ENCODE measurements at places on chromosomes 12 and 14. TPM values are rescaled to one million over a fixed set of nuclear protein-coding genes. Genes with fewer than 3 reads are reported as not detected.

Gene CLEC4A
- 5.1 TPM for total RNA-seq

Gene RNF212B
- not detected for total RNA-seq

Gene KRT78
- total RNA-seq = not detected

Gene CCDC184
- 0.81 TPM for total RNA-seq

Gene KRT79
- total RNA-seq = not detected

Gene CAPZA3
- total RNA-seq = not detected

Gene C14orf119
- 18.4 TPM for total RNA-seq

Gene EGLN3
- 10.8 TPM for total RNA-seq

Gene MIP
- not detected for total RNA-seq

DNA sequence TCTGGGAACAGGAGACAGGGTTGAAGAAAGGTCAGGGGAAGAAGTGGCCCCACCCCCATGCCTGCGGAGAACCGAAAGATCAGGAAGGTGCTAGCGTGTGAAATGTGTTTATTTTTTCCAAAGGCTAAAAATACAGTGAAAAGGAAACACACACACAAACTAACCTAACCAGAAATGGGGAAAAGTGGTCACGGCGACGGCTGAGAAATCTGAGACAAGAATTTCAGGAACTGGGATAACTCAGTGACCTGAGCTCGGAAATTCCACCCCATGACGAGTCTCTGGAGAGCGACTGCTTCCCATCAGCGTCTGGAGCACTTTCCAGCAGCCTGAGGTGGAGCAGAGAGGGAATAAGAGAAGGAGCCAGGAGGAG is 16.6 kb upstream of the RND1 start:
- DNase-seq = no peak

DNA sequence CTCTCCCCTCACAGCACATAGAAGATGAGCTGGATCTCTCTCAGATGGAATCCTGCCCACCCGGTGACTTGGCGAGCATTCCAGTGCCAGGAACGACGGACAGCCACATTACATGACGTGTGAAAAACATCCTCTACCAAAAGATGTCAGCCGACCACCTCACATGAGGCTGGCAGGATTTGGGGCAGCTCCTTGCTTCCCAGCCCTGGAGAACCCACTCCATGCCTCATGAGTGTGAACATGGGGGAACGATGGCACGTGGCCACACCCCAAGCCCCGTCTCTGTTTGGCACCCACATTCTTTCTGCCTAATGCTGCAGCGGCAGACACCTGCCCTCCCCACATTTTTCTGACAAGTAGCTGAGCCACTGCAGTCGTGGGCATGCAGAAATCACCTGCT is 202.5 kb downstream of the CALM1 start:
- DNase-seq = no peak

- DNase-seq = no peak
These were observed 1.1 kb downstream of the NOC4L start for GRCh38 chr12:132145334-132145733.

DNA sequence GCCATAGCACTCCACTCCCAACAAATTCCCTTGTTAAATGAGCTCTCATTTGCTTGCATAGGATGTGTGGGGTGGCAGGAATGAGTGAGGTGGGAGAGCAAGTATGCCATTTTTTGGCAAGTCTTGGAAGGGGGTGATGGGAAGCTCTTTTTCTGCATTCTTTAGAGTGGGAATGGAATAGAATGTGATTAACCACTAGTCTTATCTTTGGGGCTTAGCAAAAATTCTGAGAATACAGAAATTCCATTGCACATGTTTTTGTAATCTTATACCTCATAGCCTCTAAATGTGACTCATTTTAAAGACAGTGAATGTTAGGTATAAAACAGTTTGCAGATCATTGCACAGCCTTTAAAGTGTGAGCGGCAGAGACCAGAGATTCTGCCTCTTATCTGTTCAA is 28.4 kb upstream of the NEDD1 start:
- no peak for DNase-seq

- no peak for DNase-seq
These were observed 30.5 kb downstream of the PLXNC1 start for GRCh38 chr12:94178882-94179281.

- no peak for DNase-seq
These were observed 147.6 kb downstream of the PAH start for GRCh38 chr12:102769323-102769916.

- DNase-seq = no peak
These were observed 56.2 kb upstream of the RESF1 start for GRCh38 chr12:31903025-31903424.

DNA sequence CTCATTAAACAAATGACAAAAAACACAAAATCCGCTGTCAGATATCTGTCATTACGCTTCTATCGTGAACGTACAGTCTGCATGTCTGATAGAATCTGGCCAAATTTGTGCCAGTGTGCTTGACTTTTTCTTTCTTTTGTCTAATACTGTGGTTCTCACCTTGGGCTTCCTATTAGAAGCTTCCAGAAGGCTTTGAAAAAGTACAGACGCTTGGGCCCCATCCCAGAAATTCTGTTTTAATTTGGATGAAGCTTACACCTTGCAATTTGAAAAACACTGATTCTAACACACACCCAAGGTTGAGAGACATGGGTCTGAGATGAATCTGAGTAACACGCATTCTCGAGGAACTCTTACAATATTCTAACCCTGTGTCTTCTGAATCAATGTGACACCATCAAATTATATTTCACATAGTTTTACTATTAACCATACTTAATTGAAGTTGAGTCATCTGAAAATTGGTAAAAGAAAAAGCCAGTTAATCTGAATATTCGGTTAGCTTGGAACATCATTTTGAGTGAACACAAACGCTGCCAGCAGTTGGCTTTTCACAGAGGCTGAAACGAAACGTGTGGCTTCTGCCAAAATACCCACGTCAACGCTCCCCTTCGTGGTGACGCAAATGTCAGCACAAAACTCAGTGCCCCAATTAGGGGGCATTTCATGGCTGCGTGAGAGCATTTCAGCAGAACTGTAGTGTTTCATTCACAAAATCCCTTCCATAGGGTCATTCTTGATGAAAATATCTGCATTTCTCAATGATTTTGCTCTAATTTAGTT is 420.5 kb downstream of the TMEM132D start:
- DNase-seq = no peak

DNA sequence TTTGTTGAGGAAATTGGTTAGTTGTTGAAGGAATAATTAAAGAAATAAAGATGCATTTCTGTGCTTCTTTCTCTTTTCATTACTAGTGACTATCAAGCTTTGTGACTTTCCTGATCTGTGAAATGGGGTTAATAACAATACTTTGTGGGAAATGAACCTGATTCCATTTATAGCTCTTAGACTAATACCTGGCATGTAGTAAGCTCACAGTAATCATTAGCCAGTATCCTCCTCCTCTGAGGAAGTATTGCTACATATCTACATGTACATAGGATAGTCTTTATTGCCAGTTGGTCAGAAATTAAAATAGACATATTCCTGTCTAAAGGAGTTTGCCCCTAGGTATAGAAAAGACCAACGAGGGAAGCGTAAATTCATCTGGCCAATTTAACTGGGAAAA is 1.8 kb upstream of the CCDC198 start:
- no peak for DNase-seq

DNA sequence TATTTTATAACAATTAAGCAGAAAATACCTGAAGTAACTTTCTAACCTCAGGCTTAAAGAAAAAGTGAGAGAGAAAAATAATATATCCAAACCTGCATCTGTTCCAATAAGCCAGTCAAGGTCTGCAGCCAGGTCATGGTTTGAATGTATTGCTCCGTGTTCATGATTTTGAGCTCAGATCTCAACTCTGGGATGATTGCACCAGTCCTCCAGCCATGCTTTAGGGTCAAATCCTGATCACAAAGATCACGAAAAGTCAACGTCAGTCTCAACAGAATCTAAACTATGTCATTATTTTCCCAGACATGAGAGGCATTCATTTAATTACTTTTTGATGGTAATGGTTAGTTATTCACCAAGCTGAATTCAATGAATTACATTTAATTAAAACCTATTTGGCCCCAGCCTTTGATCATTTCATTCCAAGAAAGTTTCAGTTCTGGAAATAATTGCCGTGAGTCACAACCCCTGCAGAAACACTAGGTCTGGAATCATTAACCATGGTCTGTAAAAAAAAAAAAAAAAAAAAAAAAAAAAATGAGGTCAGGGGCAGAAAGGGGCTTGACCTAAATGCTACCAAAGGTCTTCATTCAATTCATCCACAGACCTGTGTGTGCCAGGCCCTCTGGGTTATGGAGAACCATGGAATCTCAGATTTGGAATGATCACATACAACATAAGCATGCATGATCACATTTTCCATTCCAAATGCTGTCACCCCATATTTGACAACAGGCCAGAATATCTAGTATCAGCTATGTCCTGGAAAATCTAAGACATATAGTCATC is 55.6 kb downstream of the NT5DC3 start:
- no peak for DNase-seq

DNA sequence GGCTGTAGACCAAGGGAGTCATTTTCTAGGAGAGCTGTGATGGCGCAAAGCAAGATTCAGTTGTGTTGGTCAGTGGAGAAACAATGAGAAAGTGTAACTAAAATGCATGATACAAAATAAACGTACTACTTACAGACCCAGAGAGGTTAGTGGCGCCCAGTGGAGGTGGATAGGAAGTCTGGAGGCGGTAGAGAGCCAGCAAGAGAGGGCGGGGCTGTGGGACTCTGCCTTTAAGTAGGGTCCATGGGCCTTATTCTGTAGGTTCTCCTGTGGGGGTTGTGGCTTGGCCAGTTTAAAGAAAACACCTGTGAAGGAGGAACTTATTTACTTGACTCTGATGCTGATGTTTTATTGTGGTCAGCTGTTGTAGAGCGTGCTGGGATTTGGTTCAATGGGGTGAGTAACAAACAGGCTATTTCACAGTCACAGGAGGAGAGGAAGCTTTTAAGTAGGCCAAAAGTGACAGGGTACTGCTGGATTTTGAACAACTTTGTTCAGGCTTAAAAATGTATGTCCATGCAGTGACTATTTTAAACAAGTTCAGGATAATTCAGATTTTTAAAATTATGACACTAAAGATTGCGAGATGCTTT is 1097.7 kb downstream of the TMTC2 start:
- no peak for DNase-seq

GRCh38 chr12:63911341-63911740 is 66.8 kb downstream of the SRGAP1 start:
- no peak for DNase-seq

DNA sequence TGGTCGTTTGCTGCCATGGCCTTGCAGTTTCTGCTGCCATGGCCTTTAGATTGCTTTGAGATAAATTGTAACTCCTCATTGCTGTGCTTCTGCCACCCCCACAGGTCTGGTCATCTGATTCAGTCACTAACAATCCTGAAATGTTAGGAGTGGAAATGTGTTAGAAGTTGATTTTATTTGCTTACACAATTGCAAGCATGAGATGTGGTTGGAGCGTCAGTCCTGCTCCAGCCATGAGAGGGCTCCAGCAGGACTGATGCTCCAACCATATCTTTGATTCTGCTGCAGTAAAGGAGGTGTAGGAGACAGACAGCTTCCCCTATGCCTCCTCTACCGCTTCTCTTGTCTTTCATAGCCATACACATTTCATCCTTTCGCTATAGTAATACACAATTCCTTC is 226.8 kb upstream of the RGS6 start:
- no peak for DNase-seq

DNA sequence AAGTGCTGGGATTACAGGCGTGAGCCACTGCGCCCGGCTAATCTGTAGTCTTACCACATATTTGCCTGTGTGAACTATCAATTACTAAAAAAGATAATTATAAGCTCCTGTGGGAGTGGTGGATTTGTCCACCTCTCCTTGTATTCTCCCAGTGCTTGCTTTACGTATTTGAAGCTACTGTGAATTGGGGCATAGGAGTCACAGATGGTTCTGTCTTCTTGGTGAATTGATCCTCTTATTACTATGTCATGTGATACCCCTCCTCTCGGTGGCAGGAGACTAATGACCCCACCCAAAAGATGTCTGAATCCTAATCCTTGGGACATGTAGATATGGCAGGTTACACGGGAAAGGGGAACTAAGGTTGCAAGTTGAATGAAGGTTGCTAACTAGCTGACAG is 11.8 kb downstream of the GPR132 start:
- DNase-seq = no peak

DNA sequence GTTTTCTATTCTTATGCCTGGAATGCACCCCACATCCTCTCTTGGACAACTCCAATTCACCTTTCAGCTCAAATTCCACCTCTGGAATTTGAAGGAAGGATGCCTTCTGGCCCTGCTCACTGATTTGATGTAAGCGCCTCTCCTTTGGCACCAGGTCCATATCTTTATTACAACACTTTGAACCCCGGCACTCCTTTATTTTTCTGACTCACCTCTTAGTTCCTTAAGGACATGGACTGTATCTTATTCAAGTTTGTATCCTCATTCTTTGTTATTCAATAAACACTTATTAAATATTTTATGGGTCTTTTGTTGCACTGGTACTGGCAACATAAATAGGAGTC is 3.1 kb downstream of the GALC start:
- DNase-seq = no peak

- DNase-seq = no peak
These were observed 51.4 kb downstream of the BORCS5 start for GRCh38 chr12:12408265-12408690.

- no peak for DNase-seq
These were observed 76.1 kb downstream of the TBC1D30 start for GRCh38 chr12:64900540-64900939.

- no peak for DNase-seq
These were observed 124.0 kb downstream of the ESR2 start for GRCh38 chr14:64170181-64170580.

- no peak for DNase-seq
These were observed 941 bp upstream of the PPP1CC start for GRCh38 chr12:110743571-110744093.

- no peak for DNase-seq
These were observed 138.2 kb upstream of the TSPAN8 start for GRCh38 chr12:71295953-71296352.

DNA sequence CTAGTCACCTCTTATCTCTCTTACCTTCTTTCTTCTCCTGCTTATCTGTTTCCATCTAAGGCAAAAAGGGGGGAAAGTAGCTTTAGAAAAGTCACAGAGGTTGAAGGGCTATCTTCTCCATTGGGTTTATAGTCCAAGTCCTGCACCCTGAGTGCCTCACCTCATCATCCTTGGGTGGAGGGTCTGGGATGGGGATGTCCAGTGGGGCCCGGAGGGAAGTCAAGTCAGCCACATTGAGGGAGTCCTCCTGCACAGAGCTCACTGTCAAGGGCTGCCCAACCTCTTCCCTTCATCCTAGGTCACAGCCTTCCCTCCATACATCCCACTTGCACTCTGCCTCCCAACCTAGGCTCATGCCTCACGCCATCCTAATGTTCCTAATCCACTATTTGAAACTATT is 1.2 kb downstream of the PSME2 start:
- DNase-seq = no peak

- DNase-seq = no peak
These were observed 60.4 kb upstream of the SGPP1 start for GRCh38 chr14:63788011-63788933.
